ENCODE measurements at places on chromosomes 6 and 20. TPM values are rescaled to one million over a fixed set of nuclear protein-coding genes. Genes with fewer than 3 reads are reported as not detected.

GRCh38 chr6:38867726-38868125, 152.6 kb downstream of the DNAH8 start:
- no peak for DNase-seq
- H3K36me3 ChIP-seq: no peaks in the 10 kb centered on the region
- H3K4me3 ChIP-seq: no peak overlapping the region
- no peaks in the 10 kb centered on the region for H3K27me3 ChIP-seq
- no peak overlapping the region for H3K27ac ChIP-seq

DNA sequence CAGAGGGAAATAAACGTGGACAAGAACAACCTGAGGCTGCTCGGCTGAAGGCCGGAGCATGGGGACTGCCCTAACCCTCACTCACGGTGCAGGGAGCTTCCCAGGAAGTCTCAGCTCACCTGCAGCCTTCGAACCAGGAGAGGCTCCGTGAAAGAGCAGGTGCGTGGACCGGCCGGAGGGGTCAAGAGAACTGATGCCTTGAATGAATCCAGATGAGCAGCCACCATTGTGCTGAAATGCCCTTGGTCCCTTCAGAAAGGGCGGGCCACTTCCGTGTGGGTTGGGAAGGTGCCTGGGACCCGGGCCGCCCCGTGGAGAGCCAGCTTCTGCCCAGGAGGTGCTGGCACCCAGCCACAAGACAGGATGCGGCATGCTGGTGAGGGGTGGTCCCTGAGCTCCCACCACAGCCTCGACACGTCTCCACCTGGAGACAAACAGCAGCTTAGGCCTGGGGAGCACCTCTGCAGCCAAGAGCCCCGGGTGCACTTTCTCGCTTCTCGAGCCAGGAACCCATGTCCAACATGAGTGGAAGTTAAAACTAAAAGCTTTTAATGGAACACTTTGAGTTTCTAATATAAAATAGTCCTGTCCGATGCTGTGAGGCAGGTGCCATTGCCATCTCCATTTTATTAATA, 83.5 kb downstream of the TTLL2 start:
- no peaks in the 10 kb centered on the region for H3K36me3 ChIP-seq
- H3K4me3 ChIP-seq: no peak overlapping the region
- H3K4me1 ChIP-seq: no peaks in the 10 kb centered on the region
- DNase-seq: no peak
- H3K27ac ChIP-seq: no peak overlapping the region

GRCh38 chr20:7627734-7628663, 312.3 kb downstream of the HAO1 start:
- no peaks in the 10 kb centered on the region for H3K4me1 ChIP-seq
- no peaks in the 10 kb centered on the region for H3K27me3 ChIP-seq
- no peak overlapping the region for H3K27ac ChIP-seq
- no peaks in the 10 kb centered on the region for H3K36me3 ChIP-seq
- no peak overlapping the region for H3K4me3 ChIP-seq

DNA sequence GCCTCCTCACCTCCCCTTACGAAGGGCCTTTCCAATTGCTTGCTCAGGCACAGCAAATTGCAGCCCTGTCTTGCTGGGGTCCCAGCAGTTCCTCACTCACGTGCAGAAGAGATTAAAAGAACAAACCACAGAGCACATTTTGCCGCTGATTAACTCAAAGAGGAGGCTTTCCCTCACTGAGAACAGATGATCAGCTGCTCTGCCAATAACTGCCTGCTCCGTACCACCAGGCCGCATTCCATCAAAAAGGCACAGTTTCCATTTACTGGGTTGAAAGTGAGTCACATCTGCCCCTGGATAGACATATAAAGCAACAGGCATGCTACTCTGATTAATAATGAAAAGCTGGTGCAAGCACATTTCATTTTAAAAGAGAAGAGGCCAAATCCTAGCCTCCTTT, 446.8 kb downstream of the PTPRT start:
- no peaks in the 10 kb centered on the region for H3K36me3 ChIP-seq
- no peak overlapping the region for H3K27ac ChIP-seq
- no peaks in the 10 kb centered on the region for H3K4me1 ChIP-seq
- no peaks in the 10 kb centered on the region for H3K27me3 ChIP-seq
- H3K4me3 ChIP-seq: no peak overlapping the region
- no peak for DNase-seq

- no peak overlapping the region for H3K27ac ChIP-seq
- no peak for DNase-seq
- peak overlapping the region; percentile 47 for H3K4me3 ChIP-seq
- H3K27me3 ChIP-seq: peaks cover 37% of the 10 kb centered on the region
- H3K4me1 ChIP-seq: peaks cover 6% of the 10 kb centered on the region
These were observed 536 bp upstream of the FNDC1 start for GRCh38 chr6:159168536-159169192.

- DNase-seq: no peak
- H3K4me1 ChIP-seq: no peaks in the 10 kb centered on the region
- H3K36me3 ChIP-seq: no peaks in the 10 kb centered on the region
- no peak overlapping the region for H3K4me3 ChIP-seq
- H3K27me3 ChIP-seq: no peaks in the 10 kb centered on the region
- no peak overlapping the region for H3K27ac ChIP-seq
These were observed 188.4 kb downstream of the TBX18 start for GRCh38 chr6:84576029-84576428.

The OLIG3 gene
- not detected for total RNA-seq

The CD164 gene
- 186 TPM for total RNA-seq

GRCh38 chr6:156866220-156867015, 89.2 kb downstream of the ARID1B start:
- no peaks in the 10 kb centered on the region for H3K27me3 ChIP-seq
- H3K36me3 ChIP-seq: no peaks in the 10 kb centered on the region
- no peaks in the 10 kb centered on the region for H3K4me1 ChIP-seq
- DNase-seq: no peak
- no peak overlapping the region for H3K4me3 ChIP-seq
- H3K27ac ChIP-seq: peak overlapping the region; percentile 45

DNA sequence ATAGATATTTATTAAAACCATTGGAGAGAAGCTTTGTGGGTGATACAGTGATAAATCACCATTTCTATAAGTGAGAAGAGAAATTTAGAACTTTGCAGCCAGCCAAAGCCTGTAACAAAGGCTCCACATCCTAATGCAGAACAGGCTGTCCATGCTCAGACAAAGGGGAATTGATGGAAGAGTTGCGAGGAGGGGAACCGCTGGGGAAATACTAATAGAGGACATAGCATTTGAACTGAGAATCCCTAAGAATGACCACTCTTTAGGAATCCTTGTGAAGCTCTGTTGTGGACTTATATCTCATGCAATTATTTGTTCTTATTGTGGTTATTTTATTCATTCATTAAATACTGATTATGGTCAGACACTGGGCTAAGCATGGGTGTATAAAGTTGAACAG, 167.8 kb downstream of the PHF3 start:
- no peak for DNase-seq
- H3K4me1 ChIP-seq: peaks cover 6% of the 10 kb centered on the region
- H3K4me3 ChIP-seq: no peak overlapping the region
- H3K27ac ChIP-seq: no peak overlapping the region
- no peaks in the 10 kb centered on the region for H3K36me3 ChIP-seq
- no peaks in the 10 kb centered on the region for H3K27me3 ChIP-seq

The CDH26 gene
- 1.6 TPM for total RNA-seq

DNA sequence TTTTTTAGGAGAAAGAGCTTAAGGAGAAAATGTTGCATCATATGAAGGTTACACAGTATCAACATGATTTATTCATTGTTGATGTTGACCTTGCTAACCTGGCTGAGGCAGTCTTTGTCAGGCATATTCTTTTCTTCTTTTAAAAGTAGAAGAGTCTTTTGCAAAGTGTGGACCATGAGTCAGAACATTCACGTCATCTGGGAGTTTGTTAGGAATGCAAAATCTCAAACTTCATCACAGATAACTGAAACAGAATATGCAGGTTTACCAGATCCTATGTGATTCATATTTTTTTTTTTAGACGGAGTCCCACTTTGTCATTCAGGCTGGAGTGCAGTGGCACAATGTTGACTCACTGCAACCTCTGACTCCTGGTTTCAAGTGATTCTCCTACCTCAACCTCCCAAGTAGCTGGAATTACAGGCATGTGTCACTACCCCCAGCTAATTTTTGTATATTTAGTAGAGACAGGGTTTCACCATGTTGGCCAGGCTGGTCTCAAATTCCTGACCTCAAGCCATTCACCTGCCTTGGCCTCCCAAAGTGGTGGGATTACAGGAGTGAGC, 530.4 kb upstream of the BTBD3 start:
- no peak overlapping the region for H3K4me3 ChIP-seq
- H3K4me1 ChIP-seq: no peaks in the 10 kb centered on the region
- no peaks in the 10 kb centered on the region for H3K36me3 ChIP-seq
- H3K27me3 ChIP-seq: no peaks in the 10 kb centered on the region
- H3K27ac ChIP-seq: no peak overlapping the region

DNA sequence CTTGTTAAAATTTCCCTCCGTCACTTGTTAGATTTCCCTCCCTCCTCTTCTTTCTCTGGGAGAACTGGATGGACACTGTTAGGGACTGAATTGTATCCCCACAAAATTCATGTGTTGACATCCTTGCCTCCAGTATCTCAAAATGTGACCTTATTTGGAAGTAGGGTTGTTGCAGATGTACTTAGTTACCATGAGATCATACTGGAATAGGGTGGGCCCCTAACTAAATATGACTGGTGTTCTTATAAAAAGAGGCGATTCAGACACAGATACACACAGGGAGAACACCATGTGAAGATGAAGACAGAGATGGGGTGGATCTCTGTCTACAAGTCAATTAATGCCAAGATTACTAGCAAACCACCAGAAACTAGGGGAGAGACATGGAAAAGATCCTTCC, 139.5 kb downstream of the ALDH8A1 start:
- H3K27ac ChIP-seq: no peak overlapping the region
- H3K27me3 ChIP-seq: no peaks in the 10 kb centered on the region
- no peak overlapping the region for H3K4me3 ChIP-seq
- H3K4me1 ChIP-seq: no peaks in the 10 kb centered on the region
- DNase-seq: no peak

DNA sequence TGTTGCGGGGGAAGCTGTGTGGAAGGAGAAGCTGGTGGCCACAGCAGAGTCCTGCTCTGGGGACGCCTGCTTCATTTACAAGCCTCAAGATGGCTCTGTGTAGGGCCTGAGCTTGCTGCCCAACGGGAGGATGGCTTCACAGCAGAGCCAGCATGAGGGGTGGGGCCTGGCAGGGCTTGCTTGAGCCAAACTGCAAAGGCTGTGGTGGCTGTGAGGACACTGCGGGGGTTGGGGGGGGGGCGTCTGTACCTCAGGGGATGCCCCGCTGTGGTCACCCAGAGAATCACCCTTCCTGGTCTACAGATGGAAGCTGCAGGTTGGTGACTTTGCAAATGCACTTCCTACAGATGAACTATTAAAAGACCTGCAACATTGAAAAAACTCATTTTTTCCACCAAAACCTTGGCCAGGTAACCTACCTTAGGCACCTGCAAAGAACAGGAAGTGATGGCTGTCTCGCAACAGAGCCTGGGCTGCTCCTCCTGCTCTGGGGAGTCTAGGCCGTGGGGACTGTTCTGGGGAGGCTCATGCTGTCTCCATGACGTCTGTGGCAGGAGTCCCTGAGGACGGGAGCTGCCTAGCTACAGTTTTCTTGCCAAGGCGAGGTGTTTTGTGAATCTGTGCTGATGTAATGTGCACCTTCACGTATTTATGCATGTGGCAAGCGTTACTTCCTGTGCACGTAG, 7.3 kb downstream of the NPBWR2 start:
- no peak overlapping the region for H3K27ac ChIP-seq
- H3K4me3 ChIP-seq: no peak overlapping the region
- no peaks in the 10 kb centered on the region for H3K4me1 ChIP-seq
- peaks cover 5% of the 10 kb centered on the region for H3K27me3 ChIP-seq
- H3K36me3 ChIP-seq: no peaks in the 10 kb centered on the region
- DNase-seq: no peak

The RSPO3 gene
- 5.9 TPM for total RNA-seq

DNA sequence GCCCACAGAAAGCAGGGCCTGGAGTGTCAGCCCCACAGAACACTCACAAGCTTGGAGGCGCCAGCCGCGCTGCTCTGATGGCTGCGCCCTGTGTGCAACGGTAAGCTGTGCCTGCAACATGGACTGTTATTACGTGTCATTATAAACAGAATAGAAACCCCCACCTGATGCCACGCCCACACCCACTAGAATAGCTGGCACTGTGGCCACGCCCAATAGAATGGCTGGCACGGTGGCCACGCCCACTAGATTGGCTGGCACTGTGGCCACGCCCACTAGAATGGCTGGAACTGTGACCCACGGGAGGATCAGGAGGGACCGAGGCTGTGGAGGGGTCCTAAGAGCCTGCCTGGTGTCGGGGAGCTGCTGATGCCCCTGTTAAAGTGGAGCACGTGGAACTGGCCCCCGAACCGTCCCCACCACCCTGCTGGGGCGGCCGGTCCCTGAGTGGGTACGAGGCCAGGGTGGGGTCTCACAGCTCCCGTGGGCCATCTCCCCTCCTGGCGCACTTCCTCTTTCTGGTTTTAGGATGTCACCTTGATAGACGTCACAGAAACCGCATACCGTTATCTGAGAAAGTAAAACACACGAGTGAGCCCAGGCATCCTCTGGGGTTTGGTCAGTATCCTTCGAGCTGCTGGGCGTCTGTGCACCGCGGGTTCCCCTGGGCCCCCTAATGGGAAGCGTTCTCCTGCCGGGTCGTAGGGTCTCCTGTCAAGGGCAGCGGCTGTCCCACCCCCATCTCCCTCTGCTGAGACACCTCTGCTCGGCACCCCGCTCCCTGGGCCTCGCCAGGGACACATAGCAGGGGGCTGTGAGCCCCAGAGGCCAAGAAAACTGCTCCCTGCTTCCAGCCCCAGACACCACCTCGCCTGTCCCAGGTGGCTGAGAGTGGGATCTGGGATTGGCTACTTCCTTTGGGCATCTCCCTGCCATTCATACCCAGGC, 25.4 kb downstream of the SLC17A9 start:
- DNase-seq: no peak
- H3K4me1 ChIP-seq: no peaks in the 10 kb centered on the region
- no peaks in the 10 kb centered on the region for H3K36me3 ChIP-seq
- H3K27me3 ChIP-seq: peaks cover 4% of the 10 kb centered on the region

DNA sequence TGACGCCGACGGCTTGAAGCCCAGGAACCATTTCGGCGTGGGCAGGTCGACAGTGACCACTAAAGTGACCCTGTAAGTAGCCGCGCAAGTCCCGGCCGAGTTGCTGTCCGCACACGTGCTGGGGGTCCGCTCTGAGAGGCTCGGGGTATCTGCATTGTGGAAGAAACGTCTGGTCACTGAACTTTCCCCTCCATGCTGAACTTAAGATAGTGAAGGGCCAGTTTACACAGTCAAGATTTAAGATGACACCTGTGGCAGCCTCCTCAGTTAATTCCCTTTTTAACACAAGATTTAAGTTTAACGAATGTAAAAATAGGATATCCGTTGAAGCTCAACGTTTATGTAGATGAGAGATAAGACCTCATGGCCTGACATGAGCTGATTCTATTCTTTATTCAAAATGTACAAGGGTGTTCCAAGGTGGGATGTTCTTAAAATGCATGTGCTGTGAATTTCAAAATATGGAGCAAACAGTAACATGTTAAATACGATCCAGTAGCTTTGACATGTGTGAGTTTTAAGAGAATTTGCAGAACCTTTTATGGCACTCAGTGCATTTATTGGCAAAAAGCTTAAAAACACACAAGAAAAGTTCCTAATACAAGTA, 116.2 kb downstream of the RTN4IP1 start:
- H3K36me3 ChIP-seq: no peaks in the 10 kb centered on the region
- peak overlapping the region; percentile 78 for H3K4me3 ChIP-seq
- H3K4me1 ChIP-seq: peaks cover 6% of the 10 kb centered on the region
- no peak for DNase-seq
- H3K27ac ChIP-seq: peak overlapping the region; percentile 93

The ADGRF5 gene
- 22.5 TPM for total RNA-seq

- no peaks in the 10 kb centered on the region for H3K27me3 ChIP-seq
- peak overlapping the region; percentile 91 for H3K4me3 ChIP-seq
- peak; percentile 72 for DNase-seq
- H3K27ac ChIP-seq: peak overlapping the region; percentile 98
- H3K4me1 ChIP-seq: no peaks in the 10 kb centered on the region
- no peaks in the 10 kb centered on the region for H3K36me3 ChIP-seq
These were observed 86.0 kb downstream of the SESN1 start for GRCh38 chr6:109008537-109009235.

Measured in breast epithelium (tissue), 4 donors.